RWPE1 (cell line): ENCODE measurements at places on chromosomes 2 and 18.
A peak's percentile ranks its signal among the peaks of the same experiment; 100 is the strongest.

DNA sequence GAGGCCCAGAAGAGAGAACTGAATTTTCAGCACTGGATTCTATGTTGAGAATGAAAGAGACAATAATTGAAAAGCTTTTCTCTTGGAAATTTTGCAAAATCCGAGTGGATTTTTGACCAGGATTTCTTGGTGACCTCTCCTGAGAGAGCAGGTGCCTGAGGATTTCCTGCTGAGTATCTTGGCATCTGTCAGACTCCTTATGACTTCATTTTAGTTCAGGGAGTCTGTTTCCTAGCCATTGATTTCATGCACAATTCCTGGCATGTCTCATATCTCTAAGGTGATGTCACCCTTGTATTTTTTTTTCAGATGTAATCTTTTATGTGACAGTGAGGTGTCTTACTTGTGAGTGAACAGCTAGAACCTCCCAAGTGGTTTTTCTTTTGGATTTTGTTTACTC lies 195.9 kb downstream of the NEDD4L start:
- DNase-seq: no peak

DNA sequence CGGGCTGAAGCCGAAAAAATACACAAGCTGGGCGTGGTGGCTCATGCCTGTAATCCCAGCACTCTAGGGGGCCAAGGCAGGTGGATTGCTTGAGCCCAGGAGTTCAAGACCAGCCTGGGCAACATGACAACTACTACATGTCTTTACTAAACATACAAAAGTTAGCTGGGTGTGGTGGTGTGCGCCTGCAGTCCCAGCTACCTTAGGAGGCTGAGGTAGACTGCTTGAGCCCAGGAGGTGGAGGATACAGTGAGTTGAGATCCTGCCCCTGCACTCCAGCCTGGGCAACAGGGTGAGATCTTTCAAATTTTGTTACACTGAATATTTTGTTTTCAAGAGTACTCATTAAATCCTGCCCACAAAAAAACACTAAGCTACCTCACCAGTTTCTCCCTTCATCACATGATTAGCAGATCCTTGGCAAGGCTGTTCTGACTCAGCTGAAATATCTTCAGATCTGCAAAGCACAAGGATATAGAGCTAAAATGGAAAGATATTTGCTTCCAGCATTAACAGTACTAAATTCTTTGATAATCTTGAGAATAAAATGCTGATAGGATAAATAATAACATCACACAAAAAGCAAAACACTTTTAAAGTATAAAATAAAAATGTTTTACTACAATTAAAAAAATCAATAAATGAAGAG lies 28.2 kb upstream of the MCM6 start:
- DNase-seq: no peak

DNA sequence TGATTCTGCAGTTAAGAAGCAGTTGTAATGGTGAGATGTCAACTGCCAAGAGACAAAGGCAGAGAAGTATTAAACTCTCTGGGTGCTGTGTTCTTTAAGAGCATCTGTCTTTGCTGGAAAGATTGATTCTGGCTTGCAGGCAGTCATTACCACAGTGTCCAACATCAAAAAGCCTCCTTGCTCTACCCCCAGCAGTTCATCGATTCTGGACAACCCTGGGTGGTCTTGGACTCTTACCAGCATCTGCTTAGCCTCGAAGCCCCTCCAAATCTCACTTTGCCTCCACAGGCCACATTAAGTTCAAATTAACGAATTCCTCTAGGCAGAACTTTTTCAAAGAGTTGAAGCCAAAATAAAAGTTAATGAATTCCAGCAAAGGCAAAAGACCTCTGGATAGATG lies 1061.4 kb downstream of the TSN start:
- no peak for DNase-seq

- no peak for DNase-seq
Observed at GRCh38 chr2:217616936-217617335, 385.9 kb downstream of the TNS1 start.

DNA sequence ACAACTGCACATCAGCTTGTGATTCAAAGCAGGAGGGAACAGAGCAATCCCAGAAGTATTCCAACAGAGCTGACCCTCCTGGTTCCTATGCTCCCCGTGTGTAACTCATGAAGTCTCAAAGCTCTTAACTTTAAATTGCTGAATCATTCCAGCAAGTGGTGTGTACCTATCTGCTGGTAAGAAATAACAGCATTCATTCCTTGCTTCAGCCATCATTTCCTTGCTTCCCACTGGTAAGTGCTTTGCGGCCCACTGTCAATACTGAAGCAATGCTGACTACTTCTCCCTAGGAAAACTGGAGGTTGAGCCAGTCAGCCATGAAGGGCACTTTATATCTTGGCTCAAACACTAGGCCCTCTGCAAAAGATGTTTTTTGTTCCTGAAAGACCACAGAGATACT lies 222.4 kb downstream of the EXOC6B start:
- DNase-seq: no peak

- no peak for DNase-seq
Observed at GRCh38 chr18:48631851-48632250, 93.0 kb downstream of the CTIF start.

DNA sequence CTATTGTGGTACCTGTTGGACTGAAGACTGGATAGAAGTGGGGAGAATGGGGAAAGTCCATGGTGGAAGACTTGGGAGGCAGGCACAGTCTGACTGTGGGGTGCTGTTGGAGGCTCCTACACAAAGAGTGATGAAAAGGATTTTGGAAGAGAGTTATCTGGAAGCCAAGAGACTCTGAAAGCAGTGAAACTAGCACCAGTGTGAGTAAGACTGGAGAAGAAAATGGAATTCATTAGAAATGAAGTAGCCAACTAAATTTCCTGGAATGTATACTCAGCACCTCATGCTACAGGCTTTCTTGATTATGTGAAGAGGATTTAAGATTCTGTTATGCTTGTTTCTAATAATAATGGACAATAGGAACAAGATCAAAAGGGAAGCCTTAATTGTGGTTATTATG lies 27.7 kb downstream of the ELP2 start:
- no peak for DNase-seq

DNA sequence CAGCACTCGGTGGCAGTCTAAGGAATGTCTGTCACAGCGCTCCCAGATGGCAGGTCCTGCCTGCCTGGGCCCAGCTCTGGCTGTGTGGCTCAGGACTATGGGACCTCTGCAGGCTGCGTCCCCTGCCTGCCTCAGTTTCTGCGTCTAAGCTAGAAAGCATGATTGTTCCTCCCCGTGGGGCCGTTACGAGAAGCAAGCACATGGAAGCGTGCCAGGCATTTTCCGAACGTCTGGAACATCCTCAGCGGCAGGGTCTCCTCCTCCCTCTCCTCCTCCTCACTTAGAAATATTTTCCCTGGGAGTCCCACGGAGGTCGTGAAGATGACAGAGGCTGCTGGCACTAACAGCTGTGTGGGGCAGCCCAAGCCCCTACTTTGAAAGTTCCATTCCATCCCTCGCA lies 43.3 kb downstream of the LRRFIP1 start:
- DNase-seq: no peak

- no peak for DNase-seq
Observed at GRCh38 chr2:429142-429541, 141.3 kb upstream of the ALKAL2 start.

- peak; percentile 17 for DNase-seq
Observed at GRCh38 chr18:5197032-5197434, at the start of gene AKAIN1. Gene AKAIN1, minus strand, starts transcription at chr18:5197257. Its CDS starts 204 bp downstream, at chr18:5197053.

GRCh38 chr2:104888489-104889258 lies 34.8 kb downstream of the POU3F3 start:
- no peak for DNase-seq

- no peak for DNase-seq
Observed at GRCh38 chr2:222732489-222733178, 61.2 kb downstream of the MOGAT1 start.

DNA sequence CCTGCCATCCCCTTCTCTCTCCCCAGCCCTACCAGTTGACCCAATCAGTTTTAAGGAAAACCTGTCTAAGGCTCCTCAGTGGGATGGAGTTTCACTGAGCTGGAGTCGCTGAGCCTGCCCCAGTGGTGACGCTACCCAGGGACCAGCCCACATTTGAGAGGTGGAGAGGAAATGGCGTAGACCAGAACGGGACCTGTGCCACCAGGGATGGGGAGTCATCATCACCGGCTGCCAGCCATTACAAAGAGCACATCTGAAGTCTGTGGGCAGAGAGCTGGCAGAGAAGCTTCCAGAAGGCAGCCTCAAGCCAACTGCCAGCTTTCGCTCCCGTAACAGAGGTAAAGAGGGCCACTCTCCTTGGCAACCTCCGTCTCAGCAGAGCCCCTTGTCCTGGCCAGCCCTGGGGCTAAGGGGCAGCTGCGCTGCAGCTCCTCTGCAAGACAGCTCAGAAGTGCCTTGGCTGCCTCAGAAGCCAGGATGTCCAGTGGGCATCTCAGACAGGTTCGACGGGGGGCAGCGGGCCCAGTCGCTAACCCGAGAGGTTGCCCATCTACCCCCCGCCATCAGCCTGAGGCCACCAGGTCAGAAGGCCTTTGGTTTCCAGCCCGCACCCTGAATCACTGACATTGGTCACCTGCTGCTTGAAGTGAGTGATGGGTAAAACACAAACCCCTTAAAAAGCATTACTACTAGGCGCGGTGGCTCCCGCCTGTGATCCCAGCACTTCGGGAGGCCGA lies 15.4 kb downstream of the SDC1 start:
- no peak for DNase-seq

GRCh38 chr18:25434745-25435144 lies 82.8 kb upstream of the ZNF521 start:
- no peak for DNase-seq

GRCh38 chr2:147204102-147204501 lies 640.7 kb upstream of the ACVR2A start:
- no peak for DNase-seq

DNA sequence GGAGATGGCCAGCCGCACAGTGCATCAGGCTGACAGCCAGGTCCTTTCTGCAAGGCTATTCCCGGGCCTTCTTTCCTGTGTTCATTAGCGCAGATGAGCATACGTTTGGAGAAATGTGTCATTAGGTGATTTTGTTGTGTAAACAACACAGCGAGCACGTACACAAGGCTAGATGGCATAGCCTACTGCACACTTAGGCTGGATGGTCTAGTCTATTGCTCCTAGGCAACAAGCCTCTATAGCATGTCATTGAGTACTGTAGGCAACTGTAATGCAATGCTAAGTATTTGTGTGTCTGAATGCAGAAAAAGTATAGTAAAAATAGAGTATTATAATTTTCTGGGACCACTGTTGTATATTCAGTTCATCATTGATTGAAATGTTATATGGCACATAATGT lies 50.9 kb upstream of the PHLPP1 start:
- no peak for DNase-seq

DNA sequence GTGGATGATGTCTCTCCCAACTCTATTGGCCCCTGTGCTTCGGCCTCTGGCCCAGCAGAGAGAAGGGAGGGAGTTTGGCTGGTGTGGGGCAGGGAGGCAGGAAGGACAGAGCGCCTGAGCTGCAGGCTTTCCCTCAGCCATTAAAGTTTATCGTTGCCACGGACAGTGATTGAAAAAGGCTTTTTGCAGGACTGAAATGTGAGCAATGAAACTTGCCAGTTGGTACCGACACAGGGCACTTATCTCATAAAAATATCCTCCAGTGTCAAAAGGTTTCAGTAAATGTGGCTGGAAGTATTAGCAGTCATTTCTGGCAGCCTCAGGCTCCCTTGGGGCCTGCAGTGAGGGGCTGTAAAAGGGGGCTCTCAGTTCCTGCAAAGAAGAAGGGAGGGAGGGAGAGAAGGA lies 169.2 kb downstream of the GLI2 start:
- no peak for DNase-seq

DNA sequence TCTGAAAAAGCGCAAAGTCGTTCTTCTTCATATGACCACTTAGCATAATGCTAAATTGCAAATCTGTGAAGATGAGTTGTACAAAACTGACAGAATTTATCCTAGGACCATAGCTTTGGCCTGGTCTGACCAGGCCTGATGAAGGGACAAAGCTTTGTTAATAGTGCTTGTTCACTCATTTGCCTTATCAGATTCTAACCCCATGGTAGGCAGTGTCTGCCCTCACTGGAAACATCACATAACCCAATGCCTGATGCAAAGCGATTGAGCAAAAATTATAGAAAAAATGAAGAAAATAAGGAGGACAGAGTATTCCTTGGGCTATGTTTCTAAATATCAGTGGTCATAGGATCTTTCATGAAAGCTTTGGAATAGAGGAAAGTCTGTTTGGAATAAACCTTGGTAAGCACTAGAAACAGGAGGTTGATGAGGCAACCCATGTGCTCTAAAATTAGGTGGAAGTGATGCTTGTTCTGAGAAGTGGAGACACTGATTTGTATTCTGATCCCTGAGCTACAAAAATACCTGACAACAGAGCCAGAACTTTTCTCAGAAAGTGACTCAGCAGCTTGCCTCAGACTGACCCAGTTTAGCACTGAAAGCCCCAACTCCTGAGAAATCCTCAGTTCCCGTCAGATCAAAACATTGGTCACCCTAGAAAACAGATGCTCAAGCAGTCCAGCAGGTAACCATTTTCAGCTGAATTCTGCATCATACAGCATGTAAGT lies 131.4 kb upstream of the MAPRE2 start:
- DNase-seq: no peak

DNA sequence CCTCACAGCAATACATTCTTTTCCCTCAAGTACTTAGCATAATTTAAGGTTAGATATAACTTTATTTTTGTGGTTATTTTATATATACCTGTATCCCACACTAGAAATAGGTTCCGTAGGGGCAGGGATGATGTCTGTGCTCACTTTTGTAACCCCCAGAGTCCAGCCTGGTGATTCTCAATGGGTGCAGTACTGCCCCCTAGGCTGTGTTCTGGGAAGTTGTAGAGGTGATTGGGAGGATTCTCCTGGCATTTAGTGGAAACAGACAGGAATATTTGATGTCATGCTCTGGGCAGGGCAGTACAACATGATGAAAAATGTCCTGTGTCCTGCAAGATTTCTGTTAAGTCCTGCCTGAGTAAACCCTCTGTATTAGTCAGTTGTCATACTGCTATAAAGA lies 333.3 kb downstream of the PLCL1 start:
- DNase-seq: no peak
